Stimulated activated CD8-positive, alpha-beta memory T cell treated with anti-CD3 and anti-CD28 coated beads, Interleukin-12 subunit alpha, Interleukin-12 subunit beta, amount 100 ng/mL, for 1 hour (primary cell): ENCODE measurements at places on chromosomes 11 and 22.
A peak's percentile ranks its signal among the peaks of the same experiment; 100 is the strongest.

DNA sequence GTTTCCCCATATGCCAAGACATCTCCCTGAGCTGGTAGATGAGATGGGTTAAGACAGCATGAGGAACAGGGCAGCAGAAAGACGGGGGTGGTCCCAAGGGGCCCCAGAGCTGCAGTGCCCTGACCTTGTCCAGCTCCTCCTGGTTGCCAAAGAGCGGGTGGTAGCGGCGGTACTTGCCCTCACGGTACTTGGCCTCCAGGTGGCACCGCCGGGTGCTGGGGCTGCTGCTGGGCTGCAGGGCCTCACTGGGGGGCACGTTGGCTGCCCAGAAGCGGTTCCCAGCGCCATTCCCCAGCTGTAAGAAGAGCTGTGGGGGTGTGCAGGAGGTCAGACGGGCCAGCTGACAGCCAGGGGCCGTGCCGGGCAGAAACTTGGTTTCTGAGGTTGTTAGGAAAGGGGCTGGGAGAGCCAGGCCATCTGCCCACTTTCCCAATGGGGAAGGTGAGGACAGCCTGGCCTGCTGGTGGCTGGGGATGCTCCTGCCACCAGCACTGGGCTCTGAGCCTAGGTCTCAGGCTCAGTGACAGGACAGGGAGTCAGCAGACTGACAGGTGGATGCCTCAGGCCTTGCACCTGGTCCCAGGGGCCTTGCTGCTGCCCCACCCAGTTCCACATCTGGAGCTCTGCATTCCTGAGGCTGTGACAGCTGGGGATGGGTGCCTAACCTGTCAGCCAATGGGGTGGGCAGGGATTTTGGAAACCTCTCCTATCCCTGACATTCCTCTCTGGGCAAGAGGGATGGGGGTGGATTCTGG lies 30.0 kb upstream of the PDE2A start:
- no peak for DNase-seq

DNA sequence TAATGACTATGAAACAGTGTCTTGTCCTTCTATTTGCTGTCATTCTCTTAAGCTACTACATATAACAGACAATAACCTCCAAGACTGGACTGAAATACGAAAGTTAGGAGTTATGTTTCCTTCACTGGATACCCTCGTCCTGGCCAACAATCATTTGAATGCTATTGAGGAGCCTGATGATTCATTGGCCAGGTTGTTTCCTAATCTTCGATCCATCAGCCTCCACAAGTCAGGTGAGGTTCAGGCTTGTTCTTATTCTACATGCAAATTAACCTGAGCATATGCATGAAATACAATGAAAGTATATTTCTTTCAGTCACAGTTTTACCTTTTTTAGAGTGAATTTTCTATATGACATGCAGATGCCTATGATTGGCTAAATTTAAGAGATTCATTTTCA lies 31.2 kb downstream of the TBCEL start:
- no peak for DNase-seq

GRCh38 chr11:133948711-133949110 lies 8.1 kb downstream of the IGSF9B start:
- DNase-seq, result no peak

- DNase-seq, result no peak
These were observed 259.2 kb upstream of the SORL1-AS1 start for GRCh38 chr11:121711939-121712338.

DNA sequence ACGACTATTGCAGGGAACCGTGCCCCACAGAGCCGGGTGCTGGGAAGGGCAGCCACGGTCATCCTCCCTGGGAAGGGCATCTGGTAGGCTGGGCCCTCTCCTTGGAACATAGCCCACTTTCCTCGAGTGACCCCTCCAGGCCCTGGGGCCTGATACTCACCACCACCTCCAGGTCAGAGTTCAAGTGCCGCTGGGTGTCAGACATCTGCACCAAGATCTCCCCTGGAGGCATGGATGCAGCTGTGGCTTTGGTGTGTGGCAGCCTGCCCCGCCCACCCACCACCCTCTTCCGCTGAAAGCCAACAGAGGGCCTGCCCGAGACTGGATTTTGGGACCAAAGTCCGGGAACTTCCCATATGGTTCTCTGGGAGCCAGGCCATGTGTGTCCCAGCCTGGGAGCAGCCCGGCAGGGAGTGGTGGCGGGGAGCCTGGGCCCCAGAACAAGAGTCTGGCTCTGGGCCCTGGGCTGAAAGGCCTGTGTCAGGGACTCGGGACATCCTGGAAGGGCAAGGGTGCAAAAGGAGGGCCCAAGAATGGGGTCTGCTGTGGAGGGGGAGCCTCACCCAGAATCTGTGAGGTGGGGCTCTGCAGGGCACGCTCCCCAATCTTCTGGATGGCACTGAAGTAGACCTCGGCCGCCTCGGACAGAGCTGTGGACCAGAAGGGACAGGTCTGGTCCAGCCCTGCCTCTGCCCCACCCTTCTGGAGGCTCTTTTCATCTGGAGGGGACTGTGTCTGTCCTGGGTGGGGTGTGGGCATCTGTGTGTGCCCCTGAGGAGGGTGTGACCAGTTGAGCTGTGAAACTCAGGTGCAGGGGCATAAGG lies 2.6 kb downstream of the BAIAP2L2 start:
- DNase-seq, result no peak

DNA sequence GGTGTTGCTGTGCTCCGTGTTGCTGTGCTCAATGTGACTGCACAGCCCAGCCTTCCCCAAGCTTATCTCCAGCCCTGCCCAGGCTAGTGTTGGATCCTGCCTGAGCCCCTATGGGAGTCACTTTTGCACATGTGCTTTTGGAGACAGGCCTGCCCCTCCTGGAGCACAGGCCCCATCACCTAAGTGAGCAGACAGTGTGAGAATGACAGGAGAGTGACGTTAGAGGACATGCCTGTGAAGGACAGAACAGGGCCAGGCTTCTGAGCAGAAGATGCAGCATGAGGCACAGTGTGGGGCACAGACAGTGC lies 36.6 kb upstream of the SUSD2 start:
- DNase-seq, result no peak

GRCh38 chr22:19048531-19048930 lies 73.7 kb downstream of the DGCR2 start:
- DNase-seq, result no peak

- no peak for DNase-seq
These were observed 12.6 kb downstream of the RAB6A start for GRCh38 chr11:73748300-73748699.

- no peak for DNase-seq
These were observed 7.0 kb upstream of the PRG2 start for GRCh38 chr11:57397394-57397990.

GRCh38 chr11:114438303-114438702 lies 964 bp upstream of the REXO2 start:
- no peak for DNase-seq

DNA sequence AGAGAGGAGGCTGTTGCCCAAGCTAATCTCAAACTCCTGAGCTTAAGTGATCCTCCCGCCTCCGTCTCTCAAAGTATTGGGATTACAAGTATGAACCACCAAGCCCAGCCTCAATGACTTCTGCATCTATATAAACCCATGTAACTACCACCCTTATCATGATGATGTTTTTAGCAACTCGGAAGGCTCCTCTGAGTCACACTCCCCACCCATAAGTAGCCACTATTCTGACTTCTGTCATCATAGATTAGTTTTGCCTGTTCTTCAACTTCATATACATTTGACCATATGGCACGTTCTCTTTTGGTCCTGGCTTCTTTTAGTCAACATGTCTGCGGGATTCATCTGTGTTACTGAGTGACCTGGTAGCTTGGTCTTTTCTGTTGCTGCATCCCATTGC lies 6.4 kb upstream of the FOSL1 start:
- DNase-seq, result no peak

DNA sequence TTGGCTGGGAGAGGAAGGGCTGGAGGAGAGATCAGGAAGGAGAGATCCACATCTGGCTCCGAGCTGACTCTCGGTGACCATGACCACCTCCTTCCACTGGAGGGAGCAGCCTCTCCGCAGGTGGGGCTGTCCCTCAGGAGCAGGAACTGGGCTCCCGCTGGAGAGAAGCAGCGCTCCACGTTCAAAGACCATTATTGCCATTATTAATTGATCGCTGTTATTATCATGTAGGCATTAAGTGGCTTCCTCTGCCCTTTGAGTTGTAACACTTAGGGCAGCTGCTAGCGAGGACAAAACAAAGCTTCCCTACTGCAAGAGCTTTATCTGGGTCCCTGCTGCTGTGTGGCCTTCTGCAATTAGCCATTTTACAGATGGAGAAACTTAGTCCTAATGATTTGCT lies 251.9 kb downstream of the ST3GAL4 start:
- no peak for DNase-seq

DNA sequence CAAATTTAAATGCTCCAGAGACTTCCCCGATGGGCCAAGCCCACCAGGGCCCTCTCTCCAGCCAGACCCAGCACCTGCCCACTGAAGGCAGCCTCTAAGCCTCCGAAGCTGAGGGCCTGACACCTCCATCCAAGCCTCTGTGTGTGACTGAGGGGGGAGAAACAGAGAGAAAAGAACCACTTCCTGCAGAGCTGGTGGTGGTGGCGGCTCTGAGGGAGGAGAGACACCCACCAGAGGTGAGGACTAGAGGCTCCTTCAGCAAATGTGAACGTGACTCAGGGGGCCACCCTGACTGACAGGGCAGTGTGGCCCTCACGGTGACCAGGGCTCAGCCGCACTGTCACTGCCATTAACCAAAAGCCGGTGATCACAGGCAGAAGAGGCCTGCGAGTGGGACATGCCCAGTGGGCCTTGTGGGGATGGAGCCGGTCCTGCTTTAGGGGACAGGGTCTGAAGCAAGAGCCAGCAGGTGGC lies 31.0 kb upstream of the CD5 start:
- DNase-seq, result peak; percentile 39

GRCh38 chr11:94217705-94218104 lies 86.7 kb upstream of the IZUMO1R start:
- no peak for DNase-seq

DNA sequence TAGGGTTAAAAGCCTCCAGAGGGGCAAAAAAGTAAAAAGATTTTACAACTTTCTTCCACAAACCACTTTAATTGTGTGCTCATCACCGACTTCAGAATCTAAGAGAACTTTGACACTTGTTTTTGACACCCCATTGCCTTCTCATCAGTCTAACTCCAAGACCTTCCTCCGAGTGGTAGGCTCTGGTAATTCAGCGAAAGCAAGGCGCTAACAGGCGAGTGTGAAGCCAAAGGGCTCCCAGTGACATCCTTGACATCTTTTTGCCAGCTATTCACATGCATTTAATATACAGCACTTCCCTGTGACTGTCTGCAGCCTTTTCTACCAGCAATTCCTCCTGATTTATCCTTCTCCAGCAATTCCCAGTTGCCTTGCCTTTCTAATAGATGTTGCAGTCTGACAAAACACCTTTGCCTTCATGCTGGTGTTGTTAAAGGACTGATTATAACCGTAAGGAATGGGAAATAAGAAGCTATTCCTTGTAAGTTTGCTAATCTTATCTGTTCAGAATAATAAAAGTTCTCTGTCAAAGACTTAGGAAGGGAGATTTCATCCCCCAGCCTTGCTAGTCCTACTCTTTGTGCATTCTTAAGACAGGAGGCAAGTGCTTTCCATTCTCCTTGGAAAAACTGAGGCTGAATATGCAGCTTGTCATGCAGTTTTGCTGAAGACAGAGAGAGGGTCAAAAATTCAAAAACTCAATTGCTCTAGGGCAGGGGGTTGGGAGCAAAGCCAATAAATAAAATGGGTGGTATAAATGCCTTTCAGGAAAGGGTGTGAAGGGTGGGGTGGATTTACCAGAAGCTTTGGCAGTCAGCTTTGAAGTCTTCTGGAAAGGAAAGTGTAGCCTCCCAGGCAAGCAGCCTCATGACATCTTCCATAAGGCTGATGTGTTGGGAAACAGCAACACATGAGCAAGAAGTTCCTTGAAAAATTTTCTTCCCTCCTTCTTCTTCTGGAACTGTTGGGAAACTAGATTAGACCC lies 39.1 kb downstream of the SNX19 start:
- no peak for DNase-seq

DNA sequence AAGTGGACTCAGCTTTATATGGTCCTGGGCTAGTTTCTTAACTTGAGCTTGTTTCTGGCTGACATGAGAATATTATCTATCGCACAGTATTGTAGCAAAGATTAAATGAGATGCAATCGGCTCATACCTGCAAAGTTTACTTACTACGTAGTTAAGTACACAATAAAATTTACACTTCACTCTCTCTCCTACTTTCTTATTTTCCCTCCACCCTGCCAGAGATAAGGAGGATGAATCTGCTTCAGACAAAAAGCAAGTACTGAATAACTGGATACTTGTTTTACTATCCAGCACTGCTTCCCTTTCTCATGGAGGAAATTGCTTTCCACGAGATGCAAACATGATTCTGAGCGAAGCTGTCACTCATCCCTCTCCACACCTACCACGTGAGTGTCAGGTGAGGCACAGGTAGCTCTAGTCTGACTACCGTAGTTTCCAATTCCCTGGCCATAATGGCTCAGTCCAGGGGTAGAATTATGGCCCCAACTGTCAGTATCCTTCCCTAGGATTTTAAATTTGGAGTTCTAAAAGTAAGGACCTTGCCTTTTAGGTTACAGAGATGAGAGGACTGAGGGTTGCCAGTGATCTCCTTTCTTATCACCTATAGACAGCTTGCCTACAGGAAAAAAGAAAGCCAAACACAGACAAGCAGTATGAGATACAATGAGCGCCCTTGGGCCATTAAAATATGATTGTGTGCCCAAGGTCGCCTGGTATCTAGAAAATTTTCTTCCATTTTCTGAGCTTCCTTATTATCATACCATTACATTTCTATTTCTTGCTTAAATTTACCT lies 39.8 kb downstream of the GAB2 start:
- no peak for DNase-seq

DNA sequence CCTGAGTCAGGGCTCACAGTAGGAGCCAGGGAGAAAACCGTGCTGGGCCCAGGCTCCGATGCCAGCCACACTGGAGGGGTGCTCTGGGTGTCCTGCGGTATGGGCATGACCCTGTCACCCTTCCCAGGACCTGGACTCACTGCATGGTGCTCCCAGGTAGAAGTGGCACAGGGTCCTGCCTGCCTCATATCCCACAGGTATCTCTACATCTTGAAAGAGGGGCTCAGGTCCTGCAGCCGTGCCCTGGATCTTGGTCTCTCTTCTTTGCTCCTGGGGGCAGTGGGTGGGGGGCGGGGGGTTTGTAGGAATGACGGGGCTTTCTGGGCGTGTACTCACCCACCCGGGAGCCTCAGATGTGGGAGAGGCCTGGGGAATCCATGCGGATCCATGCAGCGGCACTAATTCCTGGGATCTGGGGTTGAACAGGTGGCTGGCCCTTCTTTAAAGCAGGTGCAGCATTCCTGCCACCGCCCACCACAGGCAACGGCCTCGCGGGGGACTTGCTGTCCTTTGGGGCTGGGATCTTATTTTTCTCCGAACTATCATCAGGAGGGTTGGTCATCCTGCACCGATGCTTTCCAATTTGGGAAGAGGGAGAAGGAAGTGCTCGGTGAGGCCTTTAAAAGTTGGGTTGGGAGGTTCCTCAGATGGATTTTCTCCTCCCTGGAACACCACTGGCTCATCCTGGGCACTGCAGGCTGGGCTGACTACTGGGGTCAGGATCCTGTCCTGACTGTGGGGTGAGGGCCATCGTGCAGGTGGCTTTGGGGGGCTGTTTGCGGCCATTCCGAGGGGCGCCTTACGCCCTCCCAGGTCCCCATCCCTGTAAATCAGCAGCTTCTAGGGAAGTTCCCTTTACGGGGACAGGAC lies 886.4 kb downstream of the BRD1 start:
- DNase-seq, result no peak

- DNase-seq, result no peak
These were observed 59.8 kb downstream of the WNT7B start for GRCh38 chr22:45917146-45917545.
